T follicular helper cell (primary cell): ENCODE measurements at places on chromosomes 4 and X.

DNA sequence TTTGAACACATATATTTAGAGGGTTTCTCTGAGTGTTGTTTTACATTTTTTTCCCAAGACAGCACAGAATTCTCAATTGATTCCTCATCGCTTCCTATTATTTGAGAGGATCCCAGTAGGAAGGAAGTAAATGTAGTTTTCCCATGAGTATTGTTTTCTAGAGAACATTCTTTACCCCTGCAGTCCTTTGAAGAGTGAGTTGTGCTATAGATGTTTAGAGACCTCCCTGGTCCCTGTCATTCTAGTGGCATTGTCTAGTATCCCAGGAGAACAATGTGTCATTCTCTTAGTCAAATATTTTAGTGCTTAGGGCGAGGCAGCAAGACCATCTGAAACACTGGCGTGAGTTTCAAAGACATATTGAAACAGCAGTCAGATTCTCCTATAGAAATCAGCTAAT, 32.5 kb downstream of the SORBS2 start:
- DNase-seq: no peak

GRCh38 chrX:107153005-107153404, 34.4 kb upstream of the RBM41 start:
- no peak for DNase-seq

- DNase-seq: no peak
Observed at GRCh38 chr4:38184404-38184803, 224.2 kb downstream of the PTTG2 start.

GRCh38 chr4:188688956-188689355, 549.7 kb downstream of the TRIML1 start:
- no peak for DNase-seq

- no peak for DNase-seq
Observed at GRCh38 chr4:168408620-168409019, 71.7 kb downstream of the DDX60L start.

- peak; percentile 68 for DNase-seq
Observed at GRCh38 chrX:47190445-47191269, 3.0 kb upstream of the UBA1 start.

- no peak for DNase-seq
Observed at GRCh38 chrX:14936561-14936960, 63.3 kb downstream of the MOSPD2 start.

- DNase-seq: no peak
Observed at GRCh38 chrX:70166601-70167590, 10.4 kb upstream of the DGAT2L6 start.
